ENCODE measurements at places on chromosomes 1 and 21. TPM values are rescaled to one million over a fixed set of nuclear protein-coding genes. Genes with fewer than 3 reads are reported as not detected.

Gene CAPN8
- not detected for total RNA-seq

Gene SMYD3
- 24.8 TPM for total RNA-seq

Gene LINGO4
- total RNA-seq = not detected

Gene ACKR1
- 0.32 TPM for total RNA-seq

Gene PYHIN1
- not detected for total RNA-seq

Gene RAP1GAP
- not detected for total RNA-seq

Gene HSD3B2
- not detected for total RNA-seq

Gene LAX1
- under 0.01 TPM for total RNA-seq

Gene CFHR1
- total RNA-seq = not detected

Gene DISP1
- 0.97 TPM for total RNA-seq
